ENCODE measurements at places on chromosomes 7 and 10.
A peak's percentile ranks its signal among the peaks of the same experiment; 100 is the strongest.

DNA sequence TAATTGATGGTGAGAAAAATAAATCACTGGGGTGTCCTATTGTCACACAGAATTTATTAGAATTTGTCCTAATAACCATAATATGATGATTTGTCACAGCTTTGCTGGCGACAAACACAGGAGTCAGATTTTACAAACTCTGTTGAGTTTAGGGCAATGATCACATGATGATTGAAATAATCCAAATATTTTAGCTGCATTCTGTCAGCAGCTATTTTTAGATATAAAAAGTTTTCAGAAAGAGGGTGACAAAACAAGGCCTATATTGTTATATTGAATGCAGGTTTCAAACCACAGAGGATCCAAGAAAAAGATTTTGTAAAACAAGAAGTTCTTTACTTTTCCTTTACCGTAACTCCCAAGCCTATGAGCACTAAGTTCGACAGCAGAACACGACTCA lies 178.8 kb downstream of the ADAM12 start:
- no peak for DNase-seq

DNA sequence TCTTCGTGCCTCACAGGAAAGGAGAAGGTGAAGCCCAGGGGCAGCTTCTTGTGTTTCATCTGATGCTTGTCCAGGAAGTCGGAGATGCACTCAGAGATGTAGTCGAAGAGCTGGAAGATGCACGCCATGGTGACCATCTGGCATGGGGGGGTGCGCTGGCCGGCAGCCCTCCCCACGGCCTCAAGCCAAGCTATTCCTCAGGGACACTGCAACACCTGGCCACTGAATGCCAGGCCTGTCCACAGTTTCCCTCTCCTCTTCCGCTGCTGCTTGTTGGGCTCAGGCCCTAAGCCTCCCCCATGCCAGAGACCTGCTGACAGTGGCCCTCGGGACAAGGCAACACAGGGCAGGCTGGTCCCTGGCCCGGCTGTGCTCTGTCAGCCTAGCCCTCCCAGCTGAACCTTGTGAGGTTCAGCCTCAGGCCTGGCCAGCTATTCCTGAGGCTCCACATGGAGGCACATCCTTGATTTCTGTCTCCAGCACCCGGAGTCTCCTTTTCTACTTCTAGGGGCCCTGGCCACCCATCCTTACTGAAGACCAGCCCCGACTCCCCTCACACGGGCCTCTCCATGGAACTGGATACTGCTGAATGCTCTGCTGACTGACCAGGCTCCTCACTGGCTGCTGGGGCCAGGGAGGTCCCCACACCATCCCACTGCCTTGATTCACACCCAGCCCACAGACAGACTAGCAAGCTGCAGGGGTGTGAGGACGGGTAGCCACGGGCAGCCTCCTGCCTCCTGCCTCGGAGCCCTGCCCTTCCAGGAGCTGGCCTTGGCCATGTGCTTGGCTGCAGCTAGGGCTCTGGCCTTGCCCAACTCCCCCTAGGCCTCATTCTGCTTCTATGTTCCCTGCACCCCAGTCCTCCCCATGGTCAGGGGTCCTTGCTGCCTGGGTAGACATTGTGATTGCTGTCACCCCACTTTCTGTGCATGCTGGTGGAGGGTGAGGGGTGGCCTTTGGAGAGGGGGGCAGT lies 10.1 kb upstream of the MYL7 start:
- DNase-seq, result no peak

DNA sequence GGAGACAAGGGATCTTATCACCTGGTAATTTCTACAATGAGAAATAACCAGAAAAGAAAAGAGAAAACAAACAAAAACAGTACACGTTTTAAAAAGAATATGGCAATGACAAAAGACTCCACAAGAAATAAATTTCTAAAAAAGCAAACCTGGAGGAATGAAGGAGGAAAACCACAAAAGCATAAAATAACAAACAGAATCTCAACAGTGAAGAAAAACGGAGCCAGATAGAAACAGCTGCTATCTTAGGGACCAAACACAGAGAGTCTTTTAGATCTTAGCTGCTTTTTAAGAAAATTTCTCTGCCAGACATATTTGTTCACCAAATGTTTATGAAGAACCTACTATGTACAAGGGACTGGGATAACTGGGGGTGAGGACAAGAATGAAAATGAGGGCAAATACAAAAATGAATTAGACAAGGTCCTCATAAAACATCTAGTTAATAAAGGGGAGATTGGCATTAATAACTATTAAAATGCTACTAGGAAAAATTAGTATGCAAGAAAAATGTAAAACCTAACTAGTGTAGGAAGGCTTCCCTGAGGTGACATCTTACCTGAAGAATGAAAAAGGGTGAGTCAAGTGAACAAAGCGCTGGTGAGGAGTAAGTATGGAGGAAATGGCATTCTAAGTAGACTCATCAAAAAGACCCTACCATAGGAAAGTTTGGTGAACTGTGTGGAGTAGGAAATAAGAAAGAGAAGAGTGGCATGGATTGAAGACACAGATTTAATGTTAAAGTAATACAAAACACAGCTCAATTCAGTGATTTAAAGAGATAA lies 34.3 kb downstream of the WASL start:
- no peak for DNase-seq

GRCh38 chr10:75070476-75070875 lies 41.0 kb upstream of the SAMD8 start:
- DNase-seq, result no peak

GRCh38 chr10:61832866-61833481 lies 68.5 kb upstream of the ARID5B start:
- DNase-seq, result no peak

GRCh38 chr7:31123321-31123720 lies 71.2 kb downstream of the ADCYAP1R1 start:
- no peak for DNase-seq

GRCh38 chr10:17178006-17178405 lies 23.5 kb downstream of the TRDMT1 start:
- no peak for DNase-seq

DNA sequence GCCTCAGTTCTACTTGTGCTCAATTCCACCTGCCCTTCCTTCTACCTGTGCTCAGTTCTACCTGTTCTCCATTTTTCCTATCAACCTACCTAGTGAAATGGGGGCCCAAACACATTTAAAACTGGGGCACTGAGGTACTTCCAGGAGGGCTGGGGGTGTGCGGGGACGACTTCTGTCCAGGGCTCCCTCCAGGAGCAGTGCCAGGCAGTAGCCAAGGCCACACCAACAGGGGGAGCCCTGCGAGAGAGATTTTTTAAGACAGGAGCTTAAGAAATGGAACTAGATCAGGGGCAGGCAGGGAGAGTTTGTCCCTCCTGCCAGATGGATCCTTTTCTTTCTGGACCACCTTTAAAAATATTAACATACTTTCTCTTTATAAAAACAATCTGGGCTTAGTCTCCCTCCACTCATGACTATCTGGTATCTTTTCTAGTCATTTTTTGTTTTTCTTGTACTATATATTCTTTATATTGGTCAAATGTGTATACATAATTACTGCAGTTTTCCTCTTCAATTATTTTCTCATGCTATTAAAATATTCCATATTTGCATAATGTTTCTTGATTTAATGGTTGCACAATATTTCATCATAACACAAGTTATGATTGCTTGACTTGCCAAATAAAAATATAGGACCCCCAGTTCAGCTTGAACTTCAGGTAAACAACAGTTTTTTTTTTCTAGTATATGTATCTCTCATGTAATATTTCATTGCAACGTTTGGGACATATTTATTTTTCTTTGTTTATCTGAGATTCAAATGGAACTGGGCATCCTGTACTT lies 47.3 kb upstream of the INSYN2A start:
- no peak for DNase-seq

- no peak for DNase-seq
Measured at GRCh38 chr10:62037890-62038608, 136.6 kb downstream of the ARID5B start.

- no peak for DNase-seq
Measured at GRCh38 chr10:78148216-78148960, 114.7 kb downstream of the RPS24 start.

DNA sequence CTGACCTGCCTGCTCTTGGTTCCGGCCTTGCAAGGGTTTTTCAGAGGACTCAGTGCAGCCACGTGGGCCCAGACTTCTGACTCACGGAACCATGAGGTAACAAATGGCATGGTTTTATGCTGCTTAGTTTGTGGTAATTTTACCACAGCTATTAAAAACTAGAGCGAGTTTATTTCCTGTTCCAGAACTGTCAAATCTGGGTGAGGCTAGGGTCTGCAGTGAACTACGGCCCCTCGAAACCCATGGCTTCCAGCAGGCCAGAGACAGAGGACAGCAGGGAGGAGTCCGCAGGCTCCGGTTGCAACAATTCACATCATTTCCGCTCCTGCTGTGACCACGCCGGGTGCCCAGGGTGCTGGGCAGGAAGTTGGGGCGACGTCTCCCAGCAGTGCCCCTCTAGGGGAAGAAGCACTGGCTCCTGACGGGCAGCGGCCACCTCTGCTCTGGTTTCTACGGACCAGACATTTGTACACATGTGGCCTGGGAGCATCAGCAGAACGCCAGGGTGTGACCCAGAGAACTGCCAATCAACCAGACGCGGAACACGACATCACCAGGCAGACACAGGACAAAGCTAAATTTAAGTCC lies 74.8 kb downstream of the ADARB2 start:
- no peak for DNase-seq

- DNase-seq, result no peak
Measured at GRCh38 chr10:60535427-60535826, 145.8 kb upstream of the ANK3 start.

GRCh38 chr7:158329014-158329610 lies 258.5 kb downstream of the PTPRN2 start:
- DNase-seq, result peak; percentile 12

DNA sequence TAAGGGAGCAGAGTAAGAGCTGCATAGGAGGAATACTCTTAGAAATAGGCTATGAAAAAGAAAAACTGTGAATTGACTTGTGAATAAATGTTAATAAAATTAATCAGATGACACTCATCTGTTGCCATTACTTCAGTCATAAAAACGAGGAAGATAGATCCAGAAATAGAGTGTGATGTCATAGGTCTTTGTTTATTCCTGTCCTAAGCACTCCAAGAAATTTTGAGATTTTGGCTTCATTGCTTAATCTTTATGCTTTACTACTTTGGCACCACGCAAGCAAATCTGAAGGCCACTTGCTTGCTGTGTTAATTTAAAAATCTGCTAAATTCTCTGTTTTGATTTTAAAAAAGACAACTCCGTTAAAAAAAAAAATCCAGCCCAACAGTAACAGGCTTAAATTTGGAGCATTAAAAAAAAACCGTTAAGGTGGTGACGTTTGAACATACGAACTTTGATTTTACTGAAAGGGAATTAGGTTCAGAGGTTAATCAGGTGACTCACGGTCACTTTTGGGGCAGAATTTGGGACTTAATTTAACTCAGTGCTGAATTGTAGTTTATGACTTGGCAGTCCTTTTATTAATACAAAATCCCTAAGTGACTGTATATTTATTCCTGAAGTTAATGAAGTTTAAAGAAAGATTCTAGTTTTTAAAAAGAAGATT lies 3.4 kb downstream of the IFRD1 start:
- no peak for DNase-seq

DNA sequence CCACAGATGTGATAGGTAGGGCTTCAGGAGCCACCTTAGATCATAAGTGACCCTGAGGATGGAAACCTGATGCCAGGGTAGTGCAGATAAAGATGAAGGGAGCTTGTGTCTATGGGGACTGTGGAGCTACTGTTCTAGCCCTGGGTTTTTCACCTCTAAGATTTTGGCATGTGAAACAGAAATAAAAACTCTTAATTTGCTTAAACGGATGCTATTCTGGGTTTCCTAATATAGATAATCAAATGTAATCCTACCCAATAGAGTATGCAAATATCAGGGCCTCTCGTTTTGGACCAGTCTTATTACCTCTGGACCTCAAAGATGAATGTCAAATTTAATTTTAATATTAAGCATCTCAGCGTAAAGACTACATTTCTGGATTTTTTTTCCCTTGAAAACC lies 49.3 kb downstream of the ABCB4 start:
- DNase-seq, result no peak

- no peak for DNase-seq
Measured at GRCh38 chr7:1151653-1152425, 8.2 kb downstream of the ZFAND2A start.

DNA sequence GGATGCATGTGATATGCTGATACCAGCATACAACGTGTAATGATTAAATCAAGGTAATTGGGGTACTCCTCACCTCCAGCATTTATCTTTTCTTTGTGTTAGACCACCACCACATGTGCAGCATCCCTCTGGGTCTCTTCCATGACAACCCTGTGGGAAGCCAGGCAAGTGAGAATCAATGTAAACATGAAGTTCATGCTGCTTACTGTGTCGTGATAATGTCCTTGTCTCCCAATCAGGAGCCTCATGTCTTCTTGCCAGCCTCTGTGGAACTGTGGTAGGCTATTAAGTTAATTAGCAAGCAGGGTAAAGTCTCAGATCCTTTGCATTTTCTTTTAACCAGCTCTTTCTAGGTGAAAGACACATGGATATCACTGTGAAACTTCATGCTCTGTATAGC lies 126.7 kb downstream of the TES start:
- no peak for DNase-seq

GRCh38 chr10:11009471-11010308 lies 8.0 kb upstream of the CELF2 start:
- DNase-seq, result no peak

Data from retina (tissue), 1 donor.